ENCODE measurements at places on chromosomes 16 and 17.

DNA sequence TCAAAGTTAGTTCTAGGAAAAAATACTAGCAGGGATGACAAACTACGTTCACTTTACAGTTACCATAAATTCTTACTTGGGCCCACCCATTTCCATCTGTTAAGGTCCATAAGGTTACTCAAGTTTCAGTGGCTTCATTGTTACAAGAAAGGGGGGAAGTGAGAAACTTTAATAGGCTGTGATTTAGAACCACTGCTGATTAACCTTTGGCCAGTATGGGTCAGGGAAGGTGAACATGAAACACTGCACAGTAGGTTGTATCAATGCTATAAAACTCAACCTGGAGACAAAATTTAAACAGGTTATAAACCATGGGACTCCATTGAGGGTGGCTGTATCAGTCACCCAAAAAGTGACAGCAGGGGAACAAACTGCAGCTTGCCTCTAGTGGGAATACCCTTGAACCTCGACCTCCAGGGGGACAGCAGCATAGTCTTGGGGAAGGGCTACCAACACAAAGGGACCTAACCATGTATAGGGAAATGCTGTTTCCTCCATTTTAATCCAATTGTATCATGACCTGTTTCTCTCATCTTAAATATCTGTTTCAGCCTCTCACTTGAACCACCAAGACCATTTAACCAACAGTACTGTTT lies 10.4 kb downstream of the PTRH2 start:
- DNase-seq = no peak

DNA sequence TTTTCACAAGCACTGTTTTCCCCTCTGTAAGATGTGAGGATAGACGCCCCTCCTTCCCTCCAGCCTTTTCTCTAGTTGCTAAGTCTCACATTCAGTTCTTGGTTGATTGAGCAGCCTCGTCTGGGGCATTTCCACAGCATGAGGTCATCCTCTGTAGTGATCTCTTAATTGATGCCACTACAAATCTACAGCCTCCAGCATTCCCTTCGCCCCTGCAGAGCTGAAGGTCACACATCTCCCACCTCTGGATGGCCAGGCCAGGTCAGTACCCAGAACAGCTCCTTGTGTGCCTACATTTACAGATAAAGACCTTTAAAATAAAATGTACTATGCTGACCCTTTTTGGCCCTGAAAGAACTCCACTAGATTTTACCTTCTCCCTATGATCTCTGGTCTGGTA lies 32.5 kb upstream of the CDH11 start:
- no peak for DNase-seq

GRCh38 chr16:31215287-31216162 lies 1.4 kb downstream of the PYDC1 start:
- DNase-seq = no peak

DNA sequence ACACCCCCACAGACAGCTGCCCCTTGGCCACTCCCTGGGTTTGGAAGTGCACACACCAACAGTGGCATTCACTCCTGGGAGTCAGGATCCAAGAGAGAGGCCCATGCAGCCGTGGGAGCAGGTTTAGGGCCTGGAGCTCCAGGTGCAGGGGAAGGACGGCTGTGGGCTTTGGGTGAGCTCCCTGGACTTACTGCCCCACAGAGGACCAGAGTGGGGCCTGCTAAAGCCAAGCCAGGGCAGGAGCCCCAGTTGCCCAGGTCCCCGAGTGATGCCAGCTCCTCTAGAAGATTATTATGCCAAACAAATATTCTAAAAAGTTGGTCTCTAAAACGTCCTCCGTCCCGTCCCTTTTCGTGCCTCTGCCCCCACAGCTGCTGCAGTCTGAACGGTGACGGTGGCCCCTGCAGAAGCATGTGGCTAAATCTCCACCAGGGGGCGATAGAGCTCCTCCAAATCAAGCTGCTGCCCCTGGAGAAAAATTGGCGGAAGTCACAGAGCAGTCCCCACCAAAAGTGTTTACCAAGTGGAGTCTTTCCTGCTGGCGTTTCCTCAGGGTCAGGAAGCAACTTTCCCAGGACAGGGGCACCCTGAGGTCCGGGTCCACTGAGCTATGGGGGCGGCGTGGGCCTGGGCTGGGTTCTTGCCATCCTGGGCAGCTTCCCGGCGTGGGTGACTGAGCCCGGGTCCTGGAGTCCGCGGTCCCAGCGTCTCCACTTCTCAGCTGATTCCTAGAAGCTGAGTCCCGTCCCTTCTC lies 4.2 kb downstream of the ARMC7 start:
- DNase-seq = no peak

DNA sequence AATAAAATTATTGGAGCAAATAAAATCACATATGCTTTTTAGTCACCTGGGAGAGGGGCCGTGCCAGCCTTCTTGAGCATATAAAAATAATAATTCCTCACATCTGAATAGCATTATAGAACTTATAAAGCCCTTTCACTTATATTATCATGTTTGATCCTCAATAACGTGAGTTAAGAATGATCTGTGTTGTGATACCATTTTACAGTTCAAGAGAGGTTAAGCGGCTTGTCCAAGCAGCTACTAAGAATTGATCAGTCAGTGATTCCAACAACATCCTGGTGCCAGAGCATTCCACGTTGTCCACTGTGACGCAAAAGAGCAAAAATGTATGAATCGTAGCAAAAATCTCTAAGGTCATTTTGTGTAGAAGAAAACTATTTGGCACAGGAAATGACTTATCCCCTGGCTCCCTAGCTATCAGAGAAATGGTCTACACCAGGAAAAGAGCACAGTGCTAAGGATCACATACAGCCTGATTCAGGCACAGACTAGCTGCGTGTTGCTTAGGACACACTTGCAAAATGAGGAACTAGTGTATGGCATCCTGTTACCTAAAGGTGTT lies 33.0 kb downstream of the ANKFN1 start:
- no peak for DNase-seq

GRCh38 chr16:20740007-20740883 lies 1.4 kb downstream of the THUMPD1 start:
- no peak for DNase-seq

- DNase-seq = no peak
Measured at GRCh38 chr17:40610359-40610758, 37.3 kb downstream of the SMARCE1 start.

DNA sequence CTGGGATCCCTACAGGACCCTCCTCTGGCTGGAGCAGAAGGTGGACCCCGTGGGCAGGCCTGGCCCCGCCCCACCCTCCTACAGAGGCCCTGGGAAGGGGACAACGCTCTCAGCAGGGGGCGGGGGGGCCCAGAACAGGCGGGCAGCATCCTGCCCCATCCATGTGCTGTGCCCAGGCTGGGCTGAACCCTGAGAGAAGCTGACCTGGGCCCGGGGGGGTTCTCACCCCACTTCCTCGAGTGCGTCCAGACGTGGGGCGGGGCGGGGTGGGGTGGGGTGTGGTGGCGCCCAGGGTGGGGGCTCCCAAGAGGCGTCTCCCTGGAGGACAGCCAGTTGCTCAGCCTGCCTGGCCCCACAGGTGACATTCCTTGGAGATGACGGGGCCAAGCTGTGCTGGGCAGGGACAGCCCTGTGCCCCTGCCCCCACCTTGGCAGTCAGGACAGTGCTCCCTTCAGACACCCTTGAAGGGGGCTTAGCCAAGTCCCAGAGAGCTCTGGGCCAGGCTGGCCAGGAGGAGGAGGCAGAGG lies 390 bp upstream of the UNC13D start:
- peak; percentile 41 for DNase-seq

- no peak for DNase-seq
Measured at GRCh38 chr16:15650698-15651171, 690 bp downstream of the NDE1 start.

DNA sequence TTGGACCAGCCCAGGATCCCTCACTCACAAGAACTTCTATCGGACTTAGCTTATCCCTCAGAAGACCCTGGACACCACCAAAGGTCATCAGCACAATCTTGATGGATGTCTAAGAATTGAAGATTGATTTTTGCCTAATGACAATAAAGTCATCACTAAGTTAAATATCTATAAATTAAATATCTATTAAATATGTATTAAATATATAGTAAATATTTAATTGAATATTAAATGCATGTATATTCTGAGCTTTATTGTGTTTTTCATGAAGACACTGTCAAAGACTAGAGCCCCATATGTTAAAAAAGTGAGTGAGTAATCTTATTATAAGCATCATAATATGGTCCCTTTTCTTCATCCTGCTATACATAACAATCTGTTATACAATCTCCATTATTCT lies 751.1 kb downstream of the KCNJ2 start:
- DNase-seq = no peak

DNA sequence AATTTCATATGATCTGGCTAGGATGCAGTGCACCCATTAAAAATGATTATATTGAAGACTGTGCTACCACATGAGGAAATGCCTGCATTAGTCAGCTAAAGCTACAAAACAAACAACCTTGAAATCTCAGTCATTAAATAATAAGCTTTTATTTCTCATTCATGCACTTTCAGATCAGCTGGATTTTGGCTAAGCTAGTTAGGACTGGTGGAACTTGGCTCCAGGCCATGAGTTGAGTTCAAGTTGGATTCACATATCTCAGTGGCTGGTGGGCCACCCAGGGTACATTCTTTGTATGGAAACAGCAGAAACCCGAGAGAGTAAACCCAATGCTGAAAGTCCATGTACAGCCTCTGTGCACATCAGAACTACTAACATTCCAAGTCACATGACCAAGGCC lies 6.4 kb upstream of the SLFN12L start:
- DNase-seq = no peak

DNA sequence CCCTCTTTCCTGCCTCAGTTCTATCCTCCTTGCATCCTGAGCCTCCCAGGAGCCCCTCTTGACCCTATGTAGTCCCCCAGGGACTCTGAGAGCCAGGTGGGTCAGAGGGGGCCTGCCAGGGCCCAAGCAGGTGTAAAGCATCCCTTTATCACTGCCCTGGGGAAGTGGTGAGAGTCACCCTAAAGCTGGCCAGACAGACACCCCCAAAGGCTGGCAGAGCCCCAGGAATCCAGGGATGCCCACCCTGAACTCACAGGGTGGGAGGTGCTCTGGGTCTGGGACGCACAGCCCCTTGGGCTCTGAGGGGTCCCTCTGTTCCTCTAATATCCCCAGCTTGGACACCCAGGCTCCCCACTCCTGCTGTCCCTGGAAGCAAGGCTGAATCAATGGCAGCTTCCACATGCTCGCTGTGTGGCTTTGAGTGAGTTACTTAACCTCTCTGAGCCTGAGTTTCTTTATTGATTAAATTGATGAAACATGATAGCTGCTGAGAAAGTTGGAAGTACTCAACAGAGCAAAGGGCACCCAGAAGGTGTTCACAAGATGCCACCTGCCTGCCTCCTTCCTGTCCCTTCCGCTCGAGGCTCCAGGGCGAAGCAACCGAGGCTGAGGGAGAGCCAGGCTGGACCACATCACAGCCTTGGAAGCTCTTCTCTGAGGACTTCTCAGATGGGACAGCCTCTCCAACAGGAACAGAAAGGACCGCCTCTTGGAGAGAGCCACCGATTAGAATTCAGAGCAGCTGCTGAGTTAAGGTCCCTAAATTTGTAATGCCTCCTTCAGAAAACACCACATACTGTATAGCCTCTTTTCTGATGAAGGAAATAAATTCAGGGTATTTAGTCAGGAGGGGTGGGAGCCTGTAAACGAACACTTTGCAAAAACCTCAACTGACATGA lies 67.1 kb upstream of the DOC2B start:
- no peak for DNase-seq

DNA sequence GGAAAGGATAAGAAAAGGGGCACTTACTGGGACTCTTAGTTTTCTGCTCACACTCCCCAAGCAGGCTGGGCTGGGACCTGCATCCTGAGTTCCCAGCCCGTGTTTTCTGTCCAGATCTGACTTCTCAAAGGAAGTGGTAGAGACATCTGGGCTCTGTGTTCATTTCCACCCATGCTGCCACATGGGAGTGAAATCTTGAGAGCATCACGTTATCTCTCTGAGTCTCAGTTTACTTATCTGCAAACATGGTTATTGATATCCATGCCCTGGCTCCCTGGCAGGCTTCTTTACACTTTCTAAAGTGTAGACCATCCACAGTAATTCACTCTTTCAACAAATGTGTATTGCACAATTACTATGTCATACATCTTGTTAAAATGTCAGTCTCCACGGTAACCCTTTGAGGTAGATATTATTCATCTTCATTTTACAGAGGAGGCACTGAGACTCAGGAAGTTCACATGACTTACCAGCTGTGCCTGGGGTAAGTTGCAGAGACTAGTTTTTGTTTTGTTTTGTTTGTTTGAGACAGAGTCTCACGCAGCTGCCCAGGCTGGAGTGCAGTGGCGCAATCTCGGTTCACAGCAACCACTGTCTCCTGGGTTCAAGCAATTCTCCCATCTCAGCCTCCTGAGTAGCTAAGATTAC lies 3.4 kb downstream of the ZNF688 start:
- DNase-seq = peak; percentile 95

- no peak for DNase-seq
Measured at GRCh38 chr17:81438688-81439087, 43.4 kb downstream of the BAHCC1 start.

DNA sequence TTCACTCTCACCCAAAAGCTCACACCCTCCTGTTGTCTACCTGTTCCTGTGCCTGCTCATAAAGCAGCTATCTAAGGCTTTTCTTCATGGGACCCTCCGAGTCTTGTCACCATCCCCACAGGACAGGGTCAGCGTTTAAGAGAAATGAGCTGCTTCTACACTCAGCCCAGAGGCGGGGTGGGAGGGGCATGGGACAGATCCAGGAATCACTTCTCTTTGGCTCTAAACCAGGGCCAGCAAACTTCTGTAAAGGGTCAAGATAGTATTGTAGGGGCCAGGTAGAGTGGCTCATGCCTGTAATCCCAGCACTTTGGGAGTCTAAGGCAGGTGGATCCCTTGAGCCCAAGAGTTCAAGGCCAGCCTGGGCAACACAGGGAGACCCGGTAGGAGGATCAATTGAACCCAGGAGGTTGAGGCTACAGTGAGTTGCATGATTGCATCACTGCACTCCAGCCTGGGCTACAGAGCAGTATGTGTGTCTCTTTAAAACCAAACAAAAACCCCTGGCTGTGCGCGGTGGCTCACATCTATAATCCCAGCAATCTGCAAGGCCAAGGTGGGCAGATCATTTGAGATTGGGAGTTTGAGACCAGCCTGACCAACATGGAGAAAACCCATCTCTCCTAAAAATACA lies 23.2 kb upstream of the KLHL11 start:
- no peak for DNase-seq

- DNase-seq = no peak
Measured at GRCh38 chr16:74850027-74850426, 75.4 kb upstream of the FA2H start.
